ENCODE measurements at places on chromosomes 2 and 18. TPM values are rescaled to one million over a fixed set of nuclear protein-coding genes. Genes with fewer than 3 reads are reported as not detected.

TTLL4 gene
- 6.5 TPM for total RNA-seq

CTAGE1 gene
- total RNA-seq, result not detected

ZNF804A gene
- not detected for total RNA-seq

GRCh38 chr2:110794951-110795350 is 62.6 kb downstream of the ACOXL start:
- DNase-seq, result no peak

DNA sequence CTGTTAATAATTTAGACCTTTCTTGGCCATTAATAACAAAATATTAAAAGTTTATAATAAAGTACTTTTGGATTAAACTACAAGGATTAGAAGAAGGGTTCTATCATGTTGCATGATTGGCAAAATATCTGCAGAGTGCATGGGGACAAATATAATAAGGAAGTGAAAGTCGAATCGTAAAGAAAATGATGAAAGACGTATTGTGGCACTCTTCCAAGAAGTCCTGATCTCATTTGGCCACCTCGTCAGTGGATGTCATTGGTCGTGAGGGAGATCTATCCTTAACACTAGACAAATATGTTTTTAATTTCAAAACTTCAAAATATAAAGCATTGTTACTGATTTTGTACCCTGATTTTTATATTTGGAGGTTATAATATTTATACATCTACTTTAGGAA is 197.7 kb upstream of the STON1 start:
- no peak for DNase-seq

GRCh38 chr18:10546557-10547300 is 20.9 kb downstream of the NAPG start:
- DNase-seq, result no peak

DNA sequence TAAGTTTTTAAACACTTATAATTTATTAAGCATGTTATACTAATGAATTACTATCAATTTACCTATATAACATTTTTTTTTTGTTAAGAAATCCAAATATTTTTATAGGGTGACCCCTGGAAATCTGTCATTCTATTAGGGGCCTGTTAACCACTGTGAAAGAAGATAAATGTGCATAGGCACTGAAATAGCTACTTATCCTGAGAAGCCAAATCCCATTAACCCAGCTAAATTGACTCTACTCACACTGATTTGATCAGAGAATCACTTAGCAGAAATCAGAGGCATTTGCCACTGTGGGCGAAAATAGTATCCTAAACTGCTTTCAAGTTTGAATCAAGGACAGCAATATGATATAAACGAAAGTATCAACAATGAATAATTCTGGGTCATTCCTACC is 90.0 kb upstream of the GULP1 start:
- no peak for DNase-seq

Measured in heart left ventricle (tissue), 16 donors.